B cell (primary cell): ENCODE measurements at places on chromosomes 16 and 17.

- peak; percentile 69 for DNase-seq
Measured at GRCh38 chr16:17277981-17278381, 192.8 kb downstream of the XYLT1 start.

GRCh38 chr16:18782697-18783429 lies 7.3 kb downstream of the RPS15A start:
- no peak for DNase-seq

DNA sequence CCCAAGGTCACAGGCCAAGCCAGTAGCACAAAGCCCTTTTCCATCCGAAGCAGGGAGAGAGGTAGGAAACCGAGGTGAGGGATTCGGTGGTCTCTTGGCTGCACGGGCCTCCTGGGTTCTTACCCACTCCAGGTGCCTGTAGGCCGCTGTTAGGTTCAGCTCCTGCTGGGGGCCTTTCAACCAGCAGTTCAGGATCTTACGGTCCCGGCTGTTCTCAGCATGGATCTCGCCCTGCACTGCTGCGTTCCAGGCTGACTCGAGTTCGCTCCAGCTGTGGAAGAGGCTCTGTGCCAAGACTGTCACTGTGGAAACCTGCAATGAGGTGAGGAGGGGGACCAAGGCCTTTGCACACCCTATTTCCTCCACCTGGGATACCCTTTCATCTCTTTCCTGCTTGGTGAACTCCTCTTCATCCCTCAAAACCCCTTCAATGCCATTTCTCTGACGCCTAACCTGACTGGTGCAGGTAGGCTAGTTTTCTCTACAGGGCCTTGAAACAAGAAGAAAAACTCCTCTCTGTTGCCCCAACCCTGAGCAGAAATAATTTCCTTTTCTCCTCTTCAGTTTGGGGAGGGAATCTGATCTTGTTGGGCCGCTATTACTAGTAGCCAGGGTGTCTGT lies 103.6 kb downstream of the RMI2 start:
- no peak for DNase-seq

GRCh38 chr16:66976746-66977145 lies 11.6 kb upstream of the CES4A start:
- no peak for DNase-seq

GRCh38 chr17:47223007-47223406 lies 13.9 kb downstream of the MYL4 start:
- no peak for DNase-seq

- DNase-seq = no peak
Measured at GRCh38 chr16:51193879-51194278, 42.8 kb upstream of the SALL1 start.

- peak; percentile 46 for DNase-seq
Measured at GRCh38 chr17:10198509-10199249, at the start of gene GAS7. Gene GAS7, minus strand, starts transcription at chr17:10198606.

- DNase-seq = no peak
Measured at GRCh38 chr16:69611103-69611640, 45.4 kb downstream of the NFAT5 start.

- DNase-seq = peak; percentile 68
Measured at GRCh38 chr17:82019690-82020571, 2.7 kb downstream of the CENPX start.

- no peak for DNase-seq
Measured at GRCh38 chr16:1635070-1635469, 22.9 kb downstream of the CRAMP1 start.

- DNase-seq = peak; percentile 36
Measured at GRCh38 chr17:1492249-1493206, at the start of gene MYO1C. Gene MYO1C, minus strand, starts transcription at chr17:1492686. Its CDS starts 199 bp downstream, at chr17:1492487.

GRCh38 chr16:29182501-29182900 lies 197.6 kb downstream of the LAT start:
- no peak for DNase-seq

GRCh38 chr16:57999366-57999970 lies 1.0 kb downstream of the ZNF319 start:
- peak; percentile 51 for DNase-seq
